ENCODE measurements at places on chromosomes 2 and 18.

DNA sequence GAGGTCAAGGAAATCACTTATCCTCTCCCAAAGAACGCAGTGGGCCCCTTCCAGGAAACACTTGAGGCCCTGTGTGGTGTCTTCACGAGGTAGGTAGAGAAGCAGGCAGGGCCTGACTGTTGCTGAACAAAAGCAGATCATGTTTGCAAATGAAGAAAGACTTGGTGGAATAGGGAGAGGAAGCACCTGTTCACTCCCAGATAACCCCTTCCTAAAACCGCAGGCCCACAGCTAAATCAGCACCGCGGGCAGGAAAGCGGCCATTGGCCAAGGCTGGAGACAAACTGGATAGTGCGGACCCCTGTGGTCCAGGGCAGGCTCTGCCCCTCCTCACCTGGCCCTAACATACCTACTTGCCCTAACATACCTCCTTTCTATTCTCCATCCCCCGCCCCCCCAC is 64.9 kb upstream of the KLHL29 start:
- DNase-seq, result no peak

GRCh38 chr2:109510136-109511028 is 103.4 kb downstream of the SEPTIN10 start:
- peak; percentile 73 for DNase-seq

GRCh38 chr2:151840216-151841046 is 12.2 kb upstream of the ARL5A start:
- no peak for DNase-seq

DNA sequence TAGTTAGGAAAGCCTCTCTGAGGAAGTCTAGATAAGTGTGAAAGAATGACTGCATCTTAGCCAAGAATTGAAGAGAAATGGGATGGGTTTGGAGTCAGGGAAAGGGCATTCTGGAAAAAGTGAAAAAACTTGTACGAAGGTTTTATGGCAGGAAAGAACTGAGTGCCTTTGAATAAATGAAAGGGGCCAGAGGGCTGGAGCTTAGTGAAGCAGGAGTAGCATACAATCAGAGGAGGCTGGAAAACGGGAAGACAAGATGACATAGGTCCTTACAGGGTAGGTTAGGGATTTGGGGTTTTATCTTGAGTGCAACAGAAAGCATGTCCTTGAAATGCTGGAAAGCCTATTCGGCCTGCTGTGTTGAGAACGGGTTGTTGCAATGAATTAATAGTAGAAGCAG is 152.6 kb upstream of the RND3 start:
- DNase-seq, result no peak

GRCh38 chr2:215919624-215920243 is 93.6 kb downstream of the MREG start:
- DNase-seq, result no peak

Data from CD4-positive, alpha-beta T cell treated with Interleukin-15 for 4 hours (primary cell).